T-helper 2 cell (primary cell): ENCODE measurements at places on chromosomes 13 and 19.

- DNase-seq: no peak
These were observed 3.3 kb upstream of the TM6SF2 start for GRCh38 chr19:19276386-19276785.

DNA sequence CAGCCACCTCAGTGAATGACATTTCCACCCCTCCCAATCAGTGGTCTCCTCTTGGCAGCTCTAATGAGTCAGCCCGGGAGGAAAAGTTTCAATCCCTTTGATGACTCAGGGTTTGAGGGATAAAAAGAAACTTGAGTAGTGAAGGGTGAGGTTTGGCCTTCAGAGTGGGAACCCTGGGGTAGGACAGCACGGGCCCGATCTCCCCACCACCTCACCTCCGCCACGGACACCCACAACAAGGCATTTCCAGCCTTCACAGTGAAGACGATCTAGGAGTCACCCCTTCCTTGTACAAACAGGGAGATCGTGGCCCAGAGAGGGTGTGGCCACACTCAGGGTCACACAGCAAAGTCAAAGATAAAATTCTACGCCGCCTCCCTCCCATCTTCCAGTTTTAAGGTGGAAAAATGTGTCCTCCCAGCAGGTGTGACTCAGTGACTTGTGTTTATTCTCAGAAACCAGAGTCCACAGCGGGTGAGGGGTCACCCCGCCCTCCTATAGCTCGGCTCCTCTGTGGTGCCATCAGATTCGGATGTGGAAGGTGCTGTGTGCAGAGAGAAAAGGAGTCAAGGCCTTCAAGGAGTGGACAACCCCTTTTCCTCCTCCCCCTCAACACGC is 12.3 kb downstream of the CIB3 start:
- peak; percentile 23 for DNase-seq

GRCh38 chr13:99041337-99041736 is 63.5 kb upstream of the DOCK9 start:
- no peak for DNase-seq

DNA sequence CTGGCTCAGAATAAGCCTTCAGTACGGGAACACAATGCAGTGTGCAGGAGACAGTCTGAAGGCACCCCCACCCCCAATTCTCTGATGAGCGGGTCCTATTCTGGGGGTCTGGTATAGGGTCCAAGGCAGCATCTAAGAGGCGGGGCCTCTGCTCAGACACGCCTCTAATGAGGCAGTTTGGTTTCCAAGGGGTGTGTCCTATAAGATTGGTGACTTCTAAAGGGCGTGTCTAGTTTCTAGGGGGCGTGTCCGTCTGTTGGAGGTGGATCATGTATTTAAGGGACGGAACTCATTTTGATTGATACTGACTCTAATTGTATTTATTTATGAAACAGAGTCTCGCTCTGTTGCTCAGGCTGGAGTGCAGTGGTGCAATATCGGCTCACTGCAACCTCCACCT is 8.7 kb downstream of the FIZ1 start:
- DNase-seq: no peak

GRCh38 chr19:12840091-12841079 is 2.1 kb downstream of the MAST1 start:
- DNase-seq: no peak

DNA sequence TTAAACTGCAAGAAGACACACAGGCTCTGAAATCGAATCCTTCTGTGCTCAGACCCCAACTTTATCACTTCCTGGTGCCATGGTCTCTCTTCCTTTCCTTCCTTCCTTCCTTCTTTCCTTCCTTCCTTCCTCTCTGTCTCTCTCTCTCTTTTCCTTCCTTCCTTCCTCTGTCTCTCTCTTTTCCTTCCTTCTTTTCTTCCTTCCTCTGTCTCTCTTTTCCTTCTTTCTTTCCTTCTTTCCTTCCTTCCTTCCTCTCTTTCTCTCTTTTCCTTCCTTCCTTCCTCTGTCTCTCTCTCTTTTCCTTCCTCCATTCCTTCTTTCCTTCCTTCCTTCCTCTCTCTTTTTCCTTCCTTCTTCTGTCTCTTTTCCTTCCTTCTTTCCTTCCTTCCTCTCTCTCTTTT is 127.2 kb upstream of the CACNA1A start:
- no peak for DNase-seq

DNA sequence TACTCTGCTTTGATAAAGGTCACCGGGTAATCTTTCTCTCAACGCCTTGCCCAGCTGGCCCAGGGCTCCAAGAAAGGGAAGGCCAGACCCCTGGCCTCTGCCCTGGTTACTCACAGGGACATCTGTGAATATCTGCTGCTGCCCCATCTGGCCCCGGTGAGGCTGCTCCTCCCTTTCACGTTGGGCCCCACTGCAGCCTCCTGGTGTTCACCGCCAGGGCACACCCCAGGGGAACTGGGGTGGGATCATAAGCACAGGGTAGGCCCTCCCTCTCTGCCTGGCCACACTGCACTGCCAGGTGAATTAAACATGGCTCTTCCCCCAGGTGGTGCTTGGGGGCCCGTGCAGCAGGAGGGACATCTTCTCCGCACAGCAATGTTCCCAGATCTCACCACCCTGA is 12.7 kb downstream of the LAIR1 start:
- no peak for DNase-seq

DNA sequence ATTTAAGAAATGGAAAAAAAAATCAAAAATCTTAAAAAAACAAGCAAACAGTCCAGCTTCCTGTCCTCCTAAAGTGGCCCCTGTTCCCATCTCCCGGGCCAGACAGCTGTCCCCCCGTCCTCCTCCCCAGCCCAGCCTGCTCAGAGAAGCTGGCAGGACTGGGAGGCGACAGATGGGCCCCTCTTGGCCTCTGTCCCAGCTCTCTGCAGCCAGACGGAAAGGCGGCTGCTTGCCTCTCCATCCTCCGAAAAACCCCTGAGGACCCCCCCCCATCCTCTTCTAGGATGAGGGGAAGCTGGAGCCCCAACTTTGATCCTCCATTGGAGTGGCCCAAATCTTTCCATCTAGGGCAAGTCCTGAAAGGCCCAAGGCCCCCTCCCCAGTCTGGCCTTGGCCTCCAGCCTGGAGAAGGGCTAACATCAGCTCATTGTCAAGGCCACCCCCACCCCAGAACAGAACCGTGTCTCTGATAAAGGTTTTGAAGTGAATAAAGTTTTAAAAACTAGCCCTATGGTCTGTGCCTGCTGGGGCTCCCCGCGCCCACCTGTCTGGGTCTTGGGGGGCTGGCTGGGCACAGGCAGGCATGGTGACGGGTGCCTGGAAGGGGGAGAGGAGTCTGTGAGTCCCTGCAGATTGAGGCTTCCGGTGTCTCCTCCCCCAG is 3.8 kb downstream of the GADD45GIP1 start:
- DNase-seq: no peak

GRCh38 chr19:56838909-56839651 is 1.4 kb downstream of the PEG3 start:
- peak; percentile 17 for DNase-seq

- DNase-seq: no peak
These were observed 280.0 kb downstream of the LHFPL6 start for GRCh38 chr13:39322836-39323585.

DNA sequence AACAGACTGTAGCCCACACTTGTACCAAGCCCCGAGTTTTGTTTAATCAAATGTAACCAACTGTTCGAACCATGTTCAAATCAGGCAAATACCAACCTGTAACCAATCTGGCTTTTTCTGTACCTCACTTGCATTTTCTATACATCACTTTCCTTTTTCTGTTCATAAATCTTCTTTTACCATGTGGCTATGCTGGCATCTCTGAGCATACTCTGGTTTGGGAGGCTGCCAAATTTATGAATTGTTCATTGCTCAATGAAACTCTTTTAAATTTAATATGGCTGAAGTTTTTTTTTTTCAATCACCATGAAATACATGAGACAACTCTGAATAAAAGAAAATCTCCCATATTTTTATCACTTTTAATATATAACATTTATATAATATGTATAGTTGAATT is 256.1 kb downstream of the SLITRK6 start:
- DNase-seq: no peak

GRCh38 chr13:109764470-109765291 is 21.7 kb downstream of the IRS2 start:
- no peak for DNase-seq

DNA sequence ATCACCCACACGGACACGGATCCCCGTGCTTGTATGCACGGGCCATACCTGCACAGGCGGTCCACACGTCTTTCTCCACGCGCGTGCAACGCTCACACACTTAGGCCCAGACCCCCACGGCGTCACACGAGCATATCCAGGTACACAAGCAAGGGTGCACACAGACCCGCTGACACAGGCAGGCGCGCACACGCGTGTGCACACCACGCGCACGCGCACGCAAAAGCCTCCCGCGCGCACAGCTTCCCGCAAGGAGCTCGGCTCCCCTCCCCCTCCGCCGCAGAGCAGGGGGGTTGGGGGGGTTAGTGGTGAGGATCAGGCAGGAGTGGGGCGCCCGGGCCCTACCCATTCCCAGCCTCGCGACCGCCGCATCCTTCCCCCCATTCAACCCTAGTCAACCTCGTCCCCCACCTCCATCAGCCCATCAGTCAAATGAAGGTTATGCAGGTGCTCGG is 407 bp downstream of the RAB3A start:
- peak; percentile 79 for DNase-seq

DNA sequence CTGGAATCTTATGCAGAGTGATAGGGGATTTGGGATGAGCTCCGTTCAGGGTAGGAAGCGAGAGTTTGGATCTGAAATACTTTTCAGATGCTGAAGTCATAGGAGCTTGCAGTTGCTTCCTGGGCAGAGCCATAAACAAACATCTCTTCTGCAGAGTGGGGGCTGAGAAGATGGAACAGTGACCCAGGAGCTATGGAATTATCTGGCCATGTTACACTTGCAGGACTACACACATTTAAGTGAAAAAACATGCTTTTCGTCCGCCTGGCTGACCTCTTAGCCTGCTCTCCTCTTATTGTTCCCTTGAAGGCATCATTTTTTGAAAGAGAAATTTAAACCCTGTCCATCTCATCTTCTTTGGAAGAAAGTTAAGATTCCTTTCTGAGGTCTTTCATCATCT is 40.7 kb downstream of the PSG11 start:
- DNase-seq: no peak

- no peak for DNase-seq
These were observed 1.5 kb downstream of the GPC6 start for GRCh38 chr13:93227878-93228642.

GRCh38 chr19:34256835-34257558 is 2.6 kb downstream of the GARRE1 start:
- no peak for DNase-seq

GRCh38 chr13:48580896-48581295 is 48.0 kb upstream of the RCBTB2 start:
- no peak for DNase-seq

DNA sequence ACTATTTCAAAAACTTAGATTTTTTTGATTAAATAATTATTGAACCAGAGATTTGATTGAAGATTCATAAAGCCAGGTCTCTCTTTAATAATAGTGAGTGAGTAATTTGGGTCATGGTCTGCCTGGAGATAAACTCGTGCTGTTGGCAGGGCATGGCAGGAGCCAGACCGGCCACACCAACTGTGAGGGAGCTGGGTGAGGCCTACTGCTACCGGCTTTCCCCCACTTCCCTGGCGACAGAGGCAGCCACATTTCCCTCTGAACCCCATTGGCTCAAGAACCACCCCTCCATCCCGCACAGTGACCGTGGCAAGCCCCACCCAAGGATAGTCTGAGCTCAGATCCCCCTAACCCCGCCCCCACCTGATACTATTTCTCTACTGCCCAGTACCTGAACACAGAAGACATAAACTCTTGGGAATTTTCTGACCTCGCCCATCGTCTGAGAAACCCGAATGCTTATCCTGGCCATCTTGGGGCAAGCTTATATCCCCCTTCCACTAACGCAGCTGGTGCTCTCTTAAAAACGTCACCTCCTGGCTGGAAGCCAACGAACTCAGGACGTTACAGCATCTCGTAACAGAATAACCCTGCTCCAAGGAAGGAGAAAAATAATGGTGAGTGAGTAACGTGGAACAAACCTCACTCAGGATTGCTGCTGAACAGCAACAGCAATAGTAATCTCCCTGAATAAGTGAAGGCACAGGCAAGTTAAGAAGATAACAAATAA is 627.6 kb upstream of the PCDH9 start:
- DNase-seq: no peak

DNA sequence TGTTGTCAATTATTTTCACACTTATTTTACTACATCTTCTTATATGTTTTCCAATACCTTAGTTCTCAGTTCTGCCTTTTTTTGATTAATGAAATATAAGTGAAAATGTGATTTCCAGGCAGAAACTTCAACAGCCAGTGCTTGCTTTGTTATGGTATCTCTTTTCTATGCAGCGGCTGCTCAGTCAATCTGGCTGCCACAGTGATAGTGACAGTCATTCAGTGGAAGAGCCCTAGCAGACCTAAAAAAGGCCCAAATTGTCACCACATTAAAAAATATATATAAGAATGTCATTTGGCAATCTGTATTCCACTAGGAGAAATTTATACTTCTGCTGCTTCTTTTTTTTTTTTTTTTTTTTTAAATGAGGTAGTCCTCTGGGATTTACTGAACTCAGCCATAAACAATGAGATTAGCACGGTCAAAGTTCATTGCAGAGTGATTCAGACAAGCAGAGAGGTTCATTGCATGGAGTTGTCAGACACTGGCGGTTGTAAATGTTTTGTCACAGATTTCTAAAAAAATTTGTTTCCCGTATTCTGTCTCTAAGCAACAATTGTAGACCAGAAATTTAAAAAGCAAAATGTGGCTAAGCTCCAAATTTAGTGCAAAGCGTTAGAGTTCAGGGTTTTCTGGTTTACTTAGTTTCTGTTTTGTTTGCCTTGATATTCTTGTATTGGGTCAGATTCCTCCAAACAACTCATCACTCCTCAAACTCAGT is 94.7 kb upstream of the PRR20A start:
- DNase-seq: no peak

GRCh38 chr19:48608798-48609263 is 2.3 kb downstream of the SPACA4 start:
- DNase-seq: peak; percentile 33

GRCh38 chr13:50494138-50494537 is 349.4 kb downstream of the DLEU7 start:
- DNase-seq: no peak

DNA sequence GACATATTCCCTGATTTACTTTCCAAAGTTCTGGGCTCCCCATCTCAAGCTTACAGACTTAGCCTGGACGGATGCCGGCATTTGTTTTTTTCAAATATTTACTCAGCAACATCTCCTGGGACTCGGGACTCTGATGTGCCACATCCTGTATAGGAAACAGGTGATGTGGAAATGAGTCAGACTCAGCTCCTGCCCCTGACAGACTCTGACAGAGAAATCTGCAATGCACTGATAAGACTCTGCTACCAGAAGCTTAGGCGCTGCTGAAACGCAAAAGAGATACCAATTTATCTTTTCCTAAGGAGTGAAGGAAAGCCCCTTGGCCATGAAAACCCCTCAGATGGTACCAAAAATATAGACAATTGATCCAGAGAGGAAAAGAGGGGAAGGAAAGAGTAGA is 16.2 kb downstream of the LAIR2 start:
- DNase-seq: no peak

GRCh38 chr19:53365899-53366493 is 491 bp downstream of the ZNF525 start:
- DNase-seq: no peak

GRCh38 chr13:111403266-111403665 is 82.8 kb downstream of the TEX29 start:
- no peak for DNase-seq

GRCh38 chr19:16470911-16471811 is 609 bp downstream of the EPS15L1 start:
- DNase-seq: peak; percentile 3

- DNase-seq: no peak
These were observed 416.1 kb downstream of the ZNF536 start for GRCh38 chr19:30788105-30788765.
